ENCODE measurements at places on chromosomes 2 and 18. TPM values are rescaled to one million over a fixed set of nuclear protein-coding genes. Genes with fewer than 3 reads are reported as not detected.

HOXD9 gene
- 1.8 TPM for total RNA-seq

- no peak overlapping the region for H3K4me3 ChIP-seq
- no peak overlapping the region for H3K27ac ChIP-seq
- no peaks in the 10 kb centered on the region for H3K27me3 ChIP-seq
- no peaks in the 10 kb centered on the region for H3K4me1 ChIP-seq
- no peaks in the 10 kb centered on the region for H3K36me3 ChIP-seq
These were observed 4.0 kb downstream of the GKN2 start for GRCh38 chr2:68948710-68949109.

- DNase-seq: no peak
- H3K36me3 ChIP-seq: no peaks in the 10 kb centered on the region
- H3K27me3 ChIP-seq: no peaks in the 10 kb centered on the region
These were observed 1655.8 kb downstream of the SUCLG1 start for GRCh38 chr2:82803307-82803706.

GRCh38 chr2:236440110-236440881 is 129.3 kb upstream of the ACKR3 start:
- no peaks in the 10 kb centered on the region for H3K4me1 ChIP-seq
- H3K4me3 ChIP-seq: no peak overlapping the region
- H3K27me3 ChIP-seq: peaks cover 3% of the 10 kb centered on the region
- DNase-seq: no peak
- H3K36me3 ChIP-seq: no peaks in the 10 kb centered on the region

DNA sequence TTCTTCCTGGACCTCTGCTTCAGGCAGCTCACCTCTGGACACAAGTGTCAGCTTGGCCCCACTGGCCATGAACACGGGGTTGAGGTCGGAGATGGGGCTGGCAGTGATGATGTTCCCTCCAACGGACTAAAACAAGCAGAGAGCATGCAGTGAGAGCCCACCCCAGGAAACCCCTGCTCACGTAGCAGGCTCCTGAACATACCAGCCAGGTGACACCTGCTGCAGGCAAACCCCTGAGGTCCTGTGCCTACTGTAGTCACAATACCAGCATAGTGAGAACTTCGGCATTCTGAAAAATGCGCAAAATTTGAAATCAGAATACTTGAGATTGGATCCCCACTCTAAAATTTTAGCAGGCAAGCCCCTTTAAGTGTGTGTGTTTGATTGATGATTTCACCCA is 32.9 kb downstream of the XDH start:
- H3K27ac ChIP-seq: no peak overlapping the region
- no peak overlapping the region for H3K4me3 ChIP-seq
- no peak for DNase-seq
- no peaks in the 10 kb centered on the region for H3K27me3 ChIP-seq
- no peaks in the 10 kb centered on the region for H3K36me3 ChIP-seq
